ENCODE measurements at places on chromosomes 6 and 20. TPM values are rescaled to one million over a fixed set of nuclear protein-coding genes. Genes with fewer than 3 reads are reported as not detected.

Gene PDYN
- total RNA-seq, result not detected

Gene HTR1E
- not detected for total RNA-seq

DNA sequence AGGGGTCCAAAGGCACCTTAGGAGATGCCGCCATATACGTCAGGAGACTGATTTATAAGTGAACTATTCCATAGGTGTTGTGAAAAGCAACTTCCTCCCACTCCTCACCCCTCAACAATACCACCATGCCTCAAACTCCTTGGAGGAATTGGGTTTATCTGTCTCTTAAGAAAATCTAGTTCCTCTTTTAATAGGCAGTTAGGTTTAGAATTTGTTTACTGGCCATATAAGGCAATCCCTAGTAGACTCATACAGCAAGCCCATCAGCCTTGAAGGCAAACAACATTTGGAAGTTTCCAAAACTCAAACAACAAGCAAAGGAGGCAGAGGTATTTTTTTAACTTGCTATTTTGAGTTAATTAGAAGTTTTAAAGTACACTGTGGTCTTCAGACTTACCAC lies 66.1 kb downstream of the PRND start:
- no peak for DNase-seq

- DNase-seq, result no peak
Observed at GRCh38 chr20:43901296-43901695, 13.4 kb upstream of the TOX2 start.

Gene SALL4
- total RNA-seq, result 0.09 TPM

Gene TMEM151B
- 0.05 TPM for total RNA-seq

Measured in left cardiac atrium (tissue), 4 donors.